Keratinocyte (primary cell): ENCODE measurements at places on chromosomes 12 and 14. TPM values are rescaled to one million over a fixed set of nuclear protein-coding genes. Genes with fewer than 3 reads are reported as not detected.

PRPH gene
- 0.05 to 0.11 TPM (median 0.08 TPM) in 3 replicates for polyA plus RNA-seq

DEPDC4 gene
- 1.1 to 2.4 TPM (median 1.5 TPM) in 3 replicates for polyA plus RNA-seq

IL26 gene
- polyA plus RNA-seq: not detected in 3 replicates

AMHR2 gene
- 0.04 TPM in 1 of 3 replicates, not detected in the others for polyA plus RNA-seq
